HFFc6 (cell line): ENCODE measurements at places on chromosomes 5 and 9. TPM values are rescaled to one million over a fixed set of nuclear protein-coding genes. Genes with fewer than 3 reads are reported as not detected.
A peak's percentile ranks its signal among the peaks of the same experiment; 100 is the strongest.

The CARD19 gene
- 40.5 to 42.0 TPM (median 40.6 TPM) in 3 replicates for total RNA-seq

The NR5A1 gene
- not detected in 3 replicates for total RNA-seq

The SUSD1 gene
- 3.8 to 8.2 TPM (median 3.8 TPM) in 3 replicates for total RNA-seq

The CTSV gene
- total RNA-seq: 0.24 to 0.27 TPM in 2 of 3 replicates, not detected in the other

The BTNL8 gene
- total RNA-seq: not detected in 3 replicates

The PCDHGA10 gene
- total RNA-seq: 0.61 to 1.2 TPM (median 0.97 TPM) in 3 replicates

The MARCOL gene
- total RNA-seq: not detected in 3 replicates

The FOXD4L6 gene
- not detected in 3 replicates for total RNA-seq

The LYSMD3 gene
- 24.6 to 33.8 TPM (median 26.9 TPM) in 3 replicates for total RNA-seq

The PCDHGA8 gene
- total RNA-seq: 0.63 to 0.89 TPM (median 0.68 TPM) in 3 replicates

DNA sequence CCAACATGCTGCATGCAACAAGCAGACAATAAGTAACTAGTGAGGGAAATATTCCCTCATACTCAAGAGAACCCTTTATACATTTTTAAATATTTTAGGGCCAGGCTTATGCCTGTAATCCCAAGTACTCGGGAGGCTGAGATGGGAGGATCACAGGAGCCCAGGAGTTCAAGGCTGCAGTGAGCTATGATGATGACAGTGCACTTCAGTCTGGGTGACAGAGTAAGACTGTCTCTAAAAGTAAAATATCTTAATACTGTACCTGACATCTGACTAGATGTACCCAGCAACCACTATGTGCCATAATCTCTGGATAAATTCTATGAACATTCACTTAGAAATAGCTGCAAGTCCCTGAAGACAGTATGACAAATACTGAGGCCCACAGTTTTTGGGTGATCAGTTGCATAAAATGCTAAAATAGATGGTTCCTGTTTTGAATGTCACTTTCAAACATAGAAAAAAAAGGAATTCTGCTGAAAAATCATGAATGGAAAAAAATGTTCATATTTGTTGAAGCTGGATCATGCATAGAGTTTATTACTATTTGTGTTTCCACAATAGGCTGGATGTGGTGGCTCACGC, 2.0 kb upstream of the C5orf15 start:
- no peak for DNase-seq

- no peak for DNase-seq
Observed at GRCh38 chr9:107175816-107176435, 107.2 kb upstream of the RAD23B start.

- DNase-seq: no peak
Observed at GRCh38 chr5:87946271-87946670, 322.4 kb downstream of the TMEM161B start.

- no peak for DNase-seq
Observed at GRCh38 chr9:6543204-6543603, 102.3 kb downstream of the GLDC start.

DNA sequence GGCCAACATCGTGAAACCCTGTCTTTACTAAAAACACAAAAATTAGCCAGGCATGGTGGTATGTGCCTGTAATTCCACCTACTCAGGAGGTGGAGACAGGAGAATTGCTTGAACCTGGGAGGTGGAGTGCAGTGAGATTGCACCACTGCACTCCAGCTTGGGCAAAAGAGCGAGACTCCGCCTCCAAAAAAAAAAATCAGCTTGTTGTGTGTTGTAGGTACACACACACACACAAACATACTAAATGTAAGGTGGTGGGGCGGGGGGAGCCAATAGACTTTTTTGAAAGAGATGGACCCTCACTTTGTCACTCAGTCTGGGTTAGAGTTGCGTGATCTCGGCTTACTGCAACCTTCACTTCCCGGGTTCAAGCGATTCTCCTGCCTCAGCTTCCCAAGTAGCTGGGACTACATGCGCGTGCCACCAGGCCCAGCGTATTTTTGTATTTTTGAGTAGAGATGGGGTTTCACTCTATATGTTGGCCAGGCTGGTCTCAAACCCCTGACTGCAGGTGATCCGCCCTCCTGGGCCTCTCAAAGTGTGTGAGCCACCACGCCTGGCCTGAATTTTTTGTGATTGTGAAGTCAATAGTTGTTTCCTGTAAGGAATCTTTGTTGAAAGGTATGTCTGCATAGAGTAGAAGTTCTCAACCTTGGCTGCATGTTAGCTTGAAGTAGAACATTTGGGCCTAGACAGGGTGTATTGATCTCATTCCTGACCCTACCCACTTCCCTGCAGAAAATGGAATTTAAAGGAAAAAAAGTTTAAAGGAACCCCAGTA, 13.7 kb downstream of the NPM1 start:
- DNase-seq: no peak

DNA sequence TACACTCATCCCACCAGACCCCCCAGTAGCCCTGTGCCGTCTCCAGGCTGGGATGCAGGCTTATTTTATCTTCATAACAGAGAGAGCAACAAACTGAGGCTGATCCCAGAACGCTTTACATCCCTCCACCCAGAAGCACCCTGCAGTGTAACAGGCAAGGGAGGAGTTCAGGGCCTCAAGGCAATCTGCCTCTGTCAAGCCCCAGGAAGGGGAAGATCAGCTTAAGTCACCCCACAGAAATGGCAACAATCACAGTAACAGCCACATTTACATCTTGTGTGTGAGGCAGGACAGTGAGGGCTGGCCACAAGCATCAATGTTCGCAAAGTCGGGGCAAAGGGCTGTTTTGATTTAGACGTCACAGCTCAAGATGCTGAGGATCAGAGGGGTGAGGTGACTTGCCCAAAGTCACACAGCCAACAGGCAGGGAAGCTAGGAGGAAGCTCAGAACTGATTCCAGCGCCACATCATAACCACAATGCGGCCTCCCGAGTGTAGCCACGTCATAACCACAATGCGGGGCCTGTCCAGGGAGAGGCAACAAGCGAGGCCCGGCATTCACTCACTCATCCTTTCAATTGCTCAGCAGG, 14.4 kb downstream of the STK10 start:
- peak; percentile 46 for DNase-seq

- DNase-seq: no peak
Observed at GRCh38 chr5:5344051-5344571, 78.4 kb upstream of the ICE1 start.

DNA sequence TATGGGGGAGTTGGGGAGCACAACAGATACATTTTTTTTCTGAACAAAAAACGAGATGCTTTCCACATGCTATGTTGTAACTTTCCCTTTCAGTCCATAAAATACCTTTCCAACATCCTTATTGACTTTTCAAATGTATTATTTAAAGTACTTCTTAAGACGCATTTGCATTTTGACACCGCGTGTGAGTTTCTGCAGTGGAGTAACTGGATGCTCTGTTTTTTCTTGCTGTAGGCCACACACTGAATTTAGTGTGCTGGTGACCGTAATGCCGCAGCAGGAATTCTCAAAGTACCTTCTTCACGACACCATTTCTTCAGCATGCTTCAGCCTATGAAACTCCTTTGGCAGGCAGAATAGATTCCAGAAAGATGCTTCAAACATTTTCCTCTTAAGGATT, 14.3 kb upstream of the EPB41L4B start:
- DNase-seq: no peak

- no peak for DNase-seq
Observed at GRCh38 chr5:66992547-66992946, 204.1 kb downstream of the CD180 start.

GRCh38 chr5:180157866-180158265, 51.1 kb downstream of the RASGEF1C start:
- no peak for DNase-seq

GRCh38 chr9:87827341-87827740, 55.3 kb upstream of the SPATA31E1 start:
- DNase-seq: peak; percentile 4

- DNase-seq: peak; percentile 32
Observed at GRCh38 chr9:6805532-6805931, 47.8 kb downstream of the KDM4C start.

DNA sequence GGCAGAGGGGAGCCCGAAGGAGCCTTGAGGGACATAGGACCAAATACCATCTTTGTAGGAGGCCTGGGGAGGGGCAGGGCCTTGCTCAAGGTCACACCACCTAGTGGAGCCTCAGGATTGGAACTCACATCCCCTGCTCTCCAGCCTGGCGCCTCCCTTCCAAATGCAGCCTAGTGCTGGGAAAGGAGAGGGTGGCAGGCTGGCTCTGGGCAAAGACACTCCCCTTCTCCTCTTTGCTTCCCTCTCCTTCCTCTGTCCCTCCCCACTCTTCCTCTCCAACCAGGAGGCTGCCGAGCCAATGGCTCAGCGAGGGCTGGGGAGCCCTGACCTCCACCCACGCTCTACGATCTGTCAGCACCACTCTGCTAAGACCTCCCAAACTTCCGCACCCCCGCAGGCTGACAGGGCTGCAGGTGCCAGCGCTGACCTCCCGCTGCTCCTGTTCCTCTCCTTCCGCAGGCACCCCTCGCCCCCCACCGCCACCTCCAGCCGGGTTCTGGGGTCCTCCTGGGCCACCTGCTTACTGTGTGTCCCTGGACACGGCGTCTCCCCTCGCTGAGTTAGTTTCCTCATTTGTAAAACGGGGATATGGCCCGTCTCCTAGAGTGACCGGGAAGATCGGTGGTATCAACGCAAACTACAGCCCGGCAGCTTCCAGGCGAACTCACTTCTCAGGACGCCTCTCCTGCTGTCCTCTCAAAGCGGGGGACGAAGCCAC, 52.9 kb downstream of the C9orf50 start:
- peak; percentile 72 for DNase-seq

DNA sequence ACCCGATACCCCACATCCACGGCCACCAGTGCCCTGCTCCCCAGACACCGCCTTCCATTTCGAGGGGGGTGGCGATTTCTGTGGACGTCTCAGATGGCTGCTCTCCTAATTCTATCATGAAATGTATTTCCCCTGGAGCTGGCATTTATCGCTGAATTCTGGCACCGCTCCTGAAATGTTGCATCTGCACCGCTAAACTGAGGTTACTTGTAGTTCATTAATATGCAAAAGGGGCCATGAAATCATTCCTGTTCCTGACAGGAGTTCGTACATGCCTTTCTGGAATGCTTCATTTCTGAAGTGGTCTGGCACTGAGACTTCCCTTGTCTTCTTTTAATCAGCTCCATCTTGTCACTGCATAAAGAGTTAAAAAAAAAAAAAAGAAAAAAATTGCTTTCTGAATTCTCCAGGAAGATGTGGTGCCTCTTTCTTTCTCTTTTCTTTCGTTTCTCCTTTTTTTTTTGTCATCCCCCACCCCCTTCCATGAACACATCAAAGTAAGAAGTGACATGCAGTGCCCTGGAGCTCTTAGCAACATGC, 97.7 kb upstream of the SMARCA2 start:
- no peak for DNase-seq

- DNase-seq: no peak
Observed at GRCh38 chr5:34485768-34486030, 170.4 kb upstream of the RAI14 start.

- peak; percentile 62 for DNase-seq
Observed at GRCh38 chr5:103475629-103476240, 86.9 kb downstream of the NUDT12 start.

DNA sequence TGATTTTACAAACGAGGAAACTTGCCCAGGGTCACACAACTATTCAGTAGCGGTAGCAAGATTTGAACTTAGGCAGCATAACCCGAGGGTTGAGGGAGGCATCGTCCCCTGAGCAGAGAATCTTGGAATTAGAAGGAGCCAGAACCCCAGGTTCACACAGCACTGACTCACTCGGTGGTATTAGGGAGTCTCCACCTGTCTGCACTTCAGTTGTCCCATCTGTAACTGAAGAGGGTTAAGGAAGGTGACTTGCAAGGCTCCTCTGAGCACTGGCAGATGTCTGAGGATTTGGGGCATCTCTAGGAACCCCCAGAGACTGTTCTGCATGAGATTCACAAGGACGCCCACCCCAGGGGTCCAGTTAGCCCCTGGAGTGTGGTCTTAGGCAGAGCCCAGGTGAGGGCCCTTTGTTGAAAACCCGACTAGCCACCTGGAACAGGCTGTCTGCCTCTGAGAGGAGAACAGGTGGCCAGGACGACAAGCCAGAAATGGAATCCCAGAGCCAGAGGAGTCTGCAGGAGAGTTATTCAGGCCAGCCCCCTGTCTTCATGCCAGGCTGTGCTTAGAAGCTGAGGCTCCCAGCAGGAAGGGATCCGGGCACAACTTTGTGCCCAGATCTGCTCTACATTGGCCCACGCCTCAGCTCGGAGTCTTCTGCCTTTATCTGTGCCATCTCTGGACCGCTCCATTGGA, 50.0 kb upstream of the ORM1 start:
- DNase-seq: no peak

DNA sequence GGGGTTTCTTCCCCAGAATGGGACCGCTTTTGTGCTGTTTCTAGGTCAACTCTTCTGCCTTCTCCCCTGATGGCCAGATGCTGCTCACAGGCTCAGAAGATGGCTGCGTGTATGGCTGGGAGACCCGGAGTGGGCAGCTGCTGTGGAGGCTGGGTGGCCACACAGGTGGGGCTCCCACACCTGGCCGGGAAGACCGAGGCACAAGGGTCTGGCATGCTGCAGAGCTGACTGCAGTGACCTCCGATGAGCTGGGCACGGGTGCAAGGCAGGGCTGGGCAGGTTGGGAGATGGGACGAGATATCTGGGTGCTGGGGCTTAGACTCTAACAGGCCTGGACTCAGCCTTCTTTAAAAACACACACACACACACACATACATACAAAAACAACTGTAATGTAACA, 901 bp downstream of the WDR38 start:
- DNase-seq: no peak

- DNase-seq: no peak
Observed at GRCh38 chr9:5767968-5768932, 64.7 kb downstream of the ERMP1 start.

- no peak for DNase-seq
Observed at GRCh38 chr5:402615-403359, 40.2 kb upstream of the EXOC3 start.

DNA sequence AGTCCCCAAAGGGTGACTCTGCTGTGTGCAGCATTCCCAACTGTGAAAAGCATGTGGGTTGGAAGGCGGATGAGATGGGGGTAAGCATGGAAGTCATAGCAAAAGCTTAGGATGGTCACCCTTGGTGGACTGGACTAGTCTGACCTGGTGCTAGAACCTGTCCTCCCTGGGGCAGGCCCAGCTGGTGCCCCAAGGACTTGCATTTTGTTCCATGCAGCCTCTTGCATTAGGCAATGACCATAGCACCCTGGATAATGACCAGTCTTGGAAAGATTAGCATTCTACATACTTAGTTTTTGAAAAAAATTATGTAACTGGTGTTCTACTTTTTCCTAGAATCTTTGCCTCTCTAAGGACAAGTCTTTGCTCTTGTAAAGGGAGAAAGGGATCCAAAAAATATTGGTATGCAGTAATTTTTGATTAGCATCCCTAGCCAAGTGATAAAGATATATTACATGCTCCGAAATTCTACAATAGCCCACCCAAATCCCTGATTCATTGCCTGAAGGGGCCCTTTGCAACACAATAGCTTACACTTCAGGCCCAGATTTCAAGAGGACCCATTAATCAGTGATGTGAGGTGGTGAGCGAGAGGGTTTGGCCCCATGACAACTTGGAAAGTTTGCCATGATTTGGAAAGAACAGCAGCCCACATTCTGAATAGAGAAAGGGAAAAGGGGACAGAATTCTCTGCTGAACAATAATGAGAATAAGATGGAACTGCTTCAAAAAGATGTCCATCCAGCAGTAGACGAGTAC, 93.3 kb upstream of the CD180 start:
- DNase-seq: no peak

GRCh38 chr9:115183436-115183835, 65.5 kb upstream of the TNC start:
- DNase-seq: no peak
